Thoracic aorta (tissue), 2 donors: ENCODE measurements at places on chromosomes 2 and 18.

GRCh38 chr2:71884303-71885042 lies 263.2 kb downstream of the CYP26B1 start:
- DNase-seq: no peak

DNA sequence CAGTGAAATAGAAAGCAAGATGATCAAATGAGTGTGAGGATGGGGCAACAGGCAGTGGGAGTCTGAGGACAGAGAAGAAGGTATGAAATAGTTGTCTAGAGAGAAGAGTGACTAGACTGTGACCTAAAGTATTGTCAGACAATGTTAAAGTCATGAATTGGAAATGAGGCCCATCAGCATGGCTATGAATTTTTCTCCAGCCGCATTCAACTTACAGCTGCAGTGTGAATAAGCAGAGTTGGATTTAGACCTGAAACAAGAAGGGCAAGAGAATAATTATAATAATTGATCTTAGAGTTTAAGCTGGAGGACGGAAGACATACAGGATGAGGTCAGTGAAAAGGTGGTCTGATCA lies 4.2 kb upstream of the TSPYL6 start:
- no peak for DNase-seq

- no peak for DNase-seq
These were observed 27.2 kb upstream of the EML4 start for GRCh38 chr2:42141687-42142546.

GRCh38 chr18:34531110-34531509 lies 179.0 kb upstream of the DTNA start:
- no peak for DNase-seq

DNA sequence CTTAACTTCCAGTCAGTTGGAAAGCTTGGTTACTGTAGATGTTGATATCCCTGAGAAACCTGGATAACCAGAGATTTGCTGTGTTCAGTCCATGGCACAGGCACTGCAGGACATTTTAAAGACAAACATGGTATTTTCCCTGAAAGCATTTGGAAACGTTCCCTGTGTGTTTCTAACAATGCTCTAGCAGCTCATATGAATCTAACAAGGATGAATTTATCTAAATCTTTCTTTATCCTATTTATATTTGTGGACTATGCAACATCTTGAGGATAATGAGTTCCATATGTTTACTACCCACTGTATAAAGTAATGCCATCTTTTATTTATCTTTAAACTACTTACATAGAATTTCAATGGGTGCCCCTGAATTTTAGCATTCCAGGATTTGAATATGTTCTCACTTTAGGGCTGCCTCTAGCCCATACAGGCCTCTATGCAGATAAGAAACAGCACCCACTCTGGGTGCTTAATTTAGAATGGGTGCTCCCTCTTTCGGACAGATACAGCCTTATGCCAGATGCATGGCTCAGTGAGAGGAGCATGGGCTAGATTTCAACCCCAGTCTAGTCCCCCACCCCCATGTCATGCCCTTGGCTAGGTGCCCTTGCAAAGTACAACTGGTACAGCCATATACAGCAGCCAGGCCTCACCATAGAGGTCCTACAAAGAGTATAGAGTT lies 50.6 kb upstream of the NEMP2 start:
- no peak for DNase-seq

GRCh38 chr2:96642564-96643360 lies at the start of gene FER1L5:
Gene FER1L5, plus strand, starts transcription at chr2:96642764. Its CDS starts 73 bp downstream, at chr2:96642837.
- DNase-seq: no peak

GRCh38 chr2:134361648-134362047 lies 107.8 kb downstream of the MGAT5 start:
- DNase-seq: no peak

DNA sequence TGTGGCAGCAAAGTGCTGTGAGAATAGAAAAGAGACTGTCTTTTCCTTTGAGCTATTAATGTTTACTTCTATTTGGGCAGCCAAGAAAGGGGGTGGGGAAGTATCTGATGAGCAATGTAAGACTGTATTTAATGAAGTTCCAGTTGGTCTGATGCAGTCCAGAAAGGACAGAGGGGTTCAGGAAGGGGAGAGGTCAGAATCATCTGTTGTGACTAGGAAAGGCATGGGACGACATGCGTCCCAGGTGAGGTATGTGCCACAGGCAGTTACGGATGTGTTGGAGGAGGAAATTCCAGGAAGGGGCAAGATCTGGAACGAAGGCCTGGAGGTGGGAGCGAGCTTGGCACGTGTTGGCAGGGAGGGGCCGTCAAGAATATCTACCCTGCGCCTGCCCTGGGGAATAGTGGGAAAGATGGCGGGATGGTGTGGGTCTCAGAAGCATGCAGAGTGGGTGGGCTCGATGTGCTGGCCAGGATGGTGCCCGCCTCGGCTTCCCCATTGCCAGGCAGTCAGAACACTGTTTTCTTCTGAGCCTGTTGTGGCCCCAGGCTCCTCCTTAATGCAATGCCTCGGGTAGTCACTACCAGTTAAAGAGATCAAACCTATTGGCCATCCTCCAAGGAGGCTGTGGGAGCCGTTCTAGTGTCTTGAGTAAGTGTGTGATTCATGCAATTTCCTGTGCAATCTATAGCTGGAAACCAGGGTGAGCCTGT lies 57.8 kb upstream of the TXNDC2 start:
- DNase-seq: no peak
